GM10248 (cell line): ENCODE measurements at places on chromosomes 3 and 15.
A peak's percentile ranks its signal among the peaks of the same experiment; 100 is the strongest.

GRCh38 chr3:151362751-151363174 is 21.8 kb downstream of the P2RY12 start:
- DNase-seq, result no peak

DNA sequence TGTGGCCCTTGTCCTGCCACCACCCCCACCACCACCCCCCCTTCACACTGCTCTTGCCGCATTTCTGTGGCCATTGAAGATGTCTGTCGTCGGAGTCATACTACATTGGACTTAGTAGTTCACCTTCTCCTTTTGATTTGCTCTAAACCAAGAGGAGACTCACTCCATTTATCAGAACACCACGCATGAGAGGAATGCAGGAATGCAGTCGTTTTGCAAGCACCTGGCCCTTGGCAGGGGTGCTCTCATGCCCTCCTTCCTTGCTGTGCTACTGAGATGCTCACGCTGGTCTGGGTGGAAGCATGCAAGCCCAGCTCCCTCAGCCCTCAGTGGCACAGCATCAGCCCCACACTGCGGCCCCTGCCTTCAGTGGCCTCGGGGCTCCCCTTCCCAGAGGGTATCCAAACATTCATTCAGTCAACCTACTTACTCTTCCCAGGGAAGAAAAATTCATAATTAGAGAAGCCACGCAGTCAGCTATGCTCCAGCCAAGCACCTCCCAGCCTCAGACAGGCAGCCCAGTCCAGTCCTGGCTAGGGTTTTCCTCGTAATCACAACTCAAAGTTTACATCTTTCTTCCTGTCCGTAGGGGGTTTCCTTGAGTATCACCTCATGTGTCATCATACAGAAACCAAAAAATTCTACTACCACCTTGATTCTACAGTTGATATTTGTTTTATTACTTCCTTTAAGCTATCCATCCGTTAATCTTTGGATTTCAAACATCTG is 520.0 kb downstream of the GABRG3 start:
- no peak for DNase-seq

- DNase-seq, result no peak
Measured at GRCh38 chr15:88821993-88822392, 18.8 kb downstream of the ACAN start.

DNA sequence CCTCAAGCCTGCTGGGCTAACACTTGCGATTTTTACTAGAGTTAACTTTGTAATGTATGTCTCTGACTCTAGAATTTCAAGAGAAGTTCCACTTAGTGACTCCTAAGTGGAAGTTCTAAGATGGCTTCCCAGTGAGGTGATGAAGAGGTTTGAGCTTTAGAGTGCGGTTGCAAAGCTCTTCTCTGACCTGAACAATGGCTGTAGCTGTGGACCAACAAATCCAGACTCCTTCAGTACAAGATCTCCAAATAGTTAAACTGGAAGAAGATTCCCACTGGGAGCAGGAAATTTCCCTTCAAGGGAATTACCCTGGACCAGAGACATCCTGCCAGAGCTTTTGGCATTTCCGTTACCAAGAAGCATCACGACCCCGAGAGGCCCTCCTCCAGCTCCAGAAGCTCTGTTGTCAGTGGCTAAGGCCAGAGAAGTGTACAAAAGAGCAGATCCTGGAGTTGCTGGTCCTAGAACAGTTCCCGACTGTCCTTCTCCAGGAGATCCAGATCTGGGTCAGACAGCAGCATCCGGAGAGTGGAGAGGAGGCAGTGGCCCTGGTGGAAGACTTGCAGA is 22.3 kb downstream of the WDR73 start:
- no peak for DNase-seq

DNA sequence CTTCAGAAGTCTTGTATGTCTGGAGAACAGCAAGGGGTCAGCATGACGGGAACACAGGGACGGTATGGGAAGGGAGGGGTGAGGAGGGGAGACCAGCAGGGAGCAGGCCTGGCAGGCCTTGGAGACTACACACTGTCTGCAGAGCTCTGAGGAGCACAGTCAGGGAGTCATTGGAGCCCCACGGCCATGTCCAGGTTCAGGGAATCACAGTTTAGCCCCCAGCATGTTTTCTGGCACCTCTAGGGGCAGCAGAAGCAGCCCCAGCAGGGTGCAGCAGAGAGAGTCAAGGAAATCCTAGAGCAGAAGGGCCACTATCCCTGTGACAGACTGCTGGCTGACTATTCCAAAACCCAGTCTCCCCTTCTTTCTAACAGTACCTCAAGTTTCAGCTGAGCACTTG is 3.2 kb downstream of the LAMP3 start:
- no peak for DNase-seq

- no peak for DNase-seq
Measured at GRCh38 chr3:184384856-184385422, 5.1 kb downstream of the CHRD start.

DNA sequence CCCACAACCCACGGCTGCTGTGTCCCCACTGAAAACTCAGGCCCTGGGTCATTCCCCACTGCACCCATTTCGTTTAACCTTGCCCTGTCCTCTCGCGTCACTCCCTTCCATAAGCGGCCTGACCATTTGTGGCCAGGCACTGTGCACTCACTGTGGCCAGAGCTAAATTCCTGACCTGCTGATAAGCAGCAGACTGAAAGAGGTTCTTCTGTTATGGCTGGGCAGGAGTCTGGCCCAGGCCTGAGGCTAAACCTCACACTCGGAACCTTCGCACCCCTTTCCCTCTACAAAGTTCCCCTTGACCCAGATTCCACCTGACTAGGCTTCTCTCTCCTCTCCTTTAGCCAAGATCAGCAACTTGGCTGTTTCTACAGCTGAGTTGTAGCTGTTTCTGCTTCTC is 62.3 kb downstream of the ADAMTS17 start:
- no peak for DNase-seq

DNA sequence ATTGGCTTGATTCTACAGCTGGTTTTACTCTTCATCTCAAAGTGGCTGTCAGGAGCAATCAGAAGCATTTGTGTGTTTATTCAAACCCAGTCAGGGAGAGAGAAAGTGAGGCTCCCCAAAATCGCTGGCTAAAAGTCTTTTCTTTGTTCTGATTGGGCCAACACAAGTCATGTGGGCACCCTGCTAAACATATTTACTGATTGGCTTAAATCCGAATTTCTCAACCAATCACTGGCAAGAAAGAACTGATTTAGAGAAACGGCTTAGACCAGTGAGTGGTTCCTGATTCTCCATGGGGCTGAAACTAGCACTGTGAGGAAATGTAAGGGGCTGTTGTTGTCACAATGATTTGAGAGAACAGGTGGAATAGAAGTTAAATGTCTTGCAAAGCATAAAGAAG is 98.9 kb upstream of the PDZRN3 start:
- no peak for DNase-seq

- DNase-seq, result no peak
Measured at GRCh38 chr3:106813742-106814141, 563.5 kb upstream of the CCDC54 start.

DNA sequence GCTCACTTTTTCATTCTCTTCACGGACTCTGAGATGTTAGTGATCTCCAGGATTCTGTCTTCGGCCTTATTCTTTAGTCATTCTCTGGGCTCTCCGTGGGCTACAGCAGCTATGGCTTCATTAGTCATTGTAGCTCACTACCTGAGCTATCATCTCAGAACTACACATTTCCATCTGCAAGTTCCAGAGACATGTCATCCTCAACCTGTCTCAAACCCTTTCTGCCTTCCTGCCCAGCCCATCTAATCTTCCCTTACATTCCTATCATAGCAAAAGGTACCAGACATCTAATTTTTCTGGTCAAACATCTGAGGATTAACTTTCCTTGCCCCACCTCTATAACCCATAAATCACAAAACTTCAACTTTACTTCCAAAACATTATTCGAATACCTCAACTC is 13.2 kb downstream of the TSPAN3 start:
- no peak for DNase-seq

DNA sequence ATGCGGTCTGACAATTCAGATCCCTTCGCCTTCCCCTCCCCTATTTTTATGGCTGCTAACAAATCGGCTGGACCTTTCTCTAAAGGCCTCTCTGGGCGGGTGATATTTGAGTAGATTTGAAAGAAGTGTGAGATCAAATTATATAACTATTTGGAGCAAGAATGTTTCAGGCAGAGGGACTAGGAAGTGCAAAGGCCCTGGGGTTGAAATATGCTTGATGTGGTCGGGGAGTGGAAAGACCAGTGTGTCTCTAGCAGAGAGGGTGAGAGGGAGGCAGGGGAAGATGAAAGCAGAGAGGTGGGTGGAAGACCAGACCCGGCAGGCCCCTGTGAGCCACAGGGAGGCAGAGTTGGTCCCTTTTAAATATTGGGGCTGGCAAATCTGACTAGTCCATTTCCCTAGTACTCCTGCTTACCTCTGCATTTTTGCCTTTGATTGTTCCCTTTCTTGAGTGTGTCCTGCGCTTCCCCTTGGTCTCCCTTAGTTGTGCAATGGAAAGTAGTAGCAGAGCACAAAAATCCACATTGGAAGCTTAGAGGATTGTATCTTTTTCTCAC is 32.3 kb downstream of the SLCO3A1 start:
- DNase-seq, result no peak

- no peak for DNase-seq
Measured at GRCh38 chr3:182725372-182726251, 67.7 kb upstream of the ATP11B start.

- DNase-seq, result no peak
Measured at GRCh38 chr15:56812961-56813360, 79.7 kb upstream of the ZNF280D start.

GRCh38 chr3:170532573-170532972 is 53.3 kb downstream of the SLC7A14 start:
- DNase-seq, result no peak

DNA sequence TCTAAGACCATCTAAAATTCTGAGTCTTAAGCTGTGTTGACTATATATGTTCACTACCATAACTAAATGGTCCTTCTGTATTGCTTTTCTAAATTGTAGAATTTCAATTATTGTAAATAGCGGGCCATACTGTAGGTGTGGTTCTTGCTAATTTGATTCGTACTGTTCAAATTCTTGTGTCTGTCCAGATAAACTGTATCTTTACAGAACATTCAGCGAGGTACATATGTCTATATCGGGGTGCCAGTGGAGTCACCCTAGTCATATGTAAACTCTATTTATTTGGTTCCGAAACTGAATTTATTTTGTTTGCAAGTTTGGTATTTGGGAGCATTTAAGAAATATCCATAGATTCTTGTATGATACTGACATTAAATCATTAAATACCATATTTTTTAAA is 69.0 kb downstream of the IGF1R start:
- DNase-seq, result no peak

GRCh38 chr15:49673861-49674260 is 53.0 kb downstream of the DTWD1 start:
- no peak for DNase-seq

DNA sequence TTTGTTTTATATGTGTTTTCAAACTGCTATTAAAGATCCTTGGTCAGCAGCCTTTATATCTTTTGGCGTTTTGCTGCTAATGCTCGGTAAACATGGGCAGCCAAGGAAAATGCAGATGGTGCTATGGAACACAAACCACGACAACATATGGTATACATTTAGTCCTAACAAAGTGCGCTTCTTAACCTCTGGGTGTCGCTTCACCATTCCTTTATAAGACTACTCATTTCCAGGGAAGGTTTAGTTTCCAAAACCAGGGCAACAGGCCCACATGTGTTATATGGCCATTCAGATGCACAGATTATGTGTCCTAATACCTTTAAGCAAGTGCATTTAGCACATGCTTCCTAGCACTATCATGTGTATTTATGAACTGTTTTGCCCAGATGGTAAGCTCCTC is 14.7 kb downstream of the SHOX2 start:
- DNase-seq, result no peak

- DNase-seq, result peak; percentile 75
Measured at GRCh38 chr3:191235331-191236314, 36.6 kb downstream of the OSTN start.

GRCh38 chr15:82572311-82572710 is 32.1 kb upstream of the RPS17 start:
- no peak for DNase-seq

DNA sequence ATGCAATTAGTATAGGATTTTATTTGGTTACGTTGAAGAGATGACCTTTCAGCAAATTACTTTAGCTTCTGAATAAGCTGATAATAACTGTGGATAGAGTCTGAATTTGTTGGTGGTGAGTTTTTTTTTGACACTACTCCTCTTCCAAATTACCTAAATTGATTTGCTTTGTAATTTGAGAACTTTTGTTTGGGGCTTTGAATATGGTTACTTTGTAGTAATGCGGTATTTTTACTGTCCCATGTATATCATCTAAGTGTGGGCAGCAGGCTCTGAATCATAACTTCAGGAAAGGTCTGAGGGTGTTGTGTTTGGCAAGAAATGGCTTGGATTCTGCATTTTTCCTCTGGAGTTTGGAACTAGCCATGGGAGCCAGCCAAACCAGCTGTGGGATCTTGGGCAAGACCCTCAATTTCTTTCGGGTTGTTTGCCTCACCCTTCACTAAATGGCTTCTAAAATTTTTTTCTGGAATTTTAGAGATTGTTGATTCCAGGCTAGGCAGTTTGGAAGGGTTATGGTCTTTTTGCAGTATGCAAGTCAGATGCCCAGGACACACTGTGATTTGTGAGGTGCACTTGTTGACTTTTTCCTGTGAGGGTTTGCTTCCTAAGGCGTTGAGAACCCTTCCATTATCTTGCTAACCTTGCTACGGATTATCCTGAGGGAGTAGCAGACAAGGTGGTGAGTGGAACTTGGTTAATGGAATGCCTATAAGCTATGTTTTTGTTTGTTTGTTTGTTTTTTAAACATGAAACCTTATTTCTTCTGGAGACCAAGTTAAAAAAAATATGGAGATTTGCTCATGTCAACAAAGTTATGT is 10.4 kb downstream of the PTPRG start:
- DNase-seq, result no peak

DNA sequence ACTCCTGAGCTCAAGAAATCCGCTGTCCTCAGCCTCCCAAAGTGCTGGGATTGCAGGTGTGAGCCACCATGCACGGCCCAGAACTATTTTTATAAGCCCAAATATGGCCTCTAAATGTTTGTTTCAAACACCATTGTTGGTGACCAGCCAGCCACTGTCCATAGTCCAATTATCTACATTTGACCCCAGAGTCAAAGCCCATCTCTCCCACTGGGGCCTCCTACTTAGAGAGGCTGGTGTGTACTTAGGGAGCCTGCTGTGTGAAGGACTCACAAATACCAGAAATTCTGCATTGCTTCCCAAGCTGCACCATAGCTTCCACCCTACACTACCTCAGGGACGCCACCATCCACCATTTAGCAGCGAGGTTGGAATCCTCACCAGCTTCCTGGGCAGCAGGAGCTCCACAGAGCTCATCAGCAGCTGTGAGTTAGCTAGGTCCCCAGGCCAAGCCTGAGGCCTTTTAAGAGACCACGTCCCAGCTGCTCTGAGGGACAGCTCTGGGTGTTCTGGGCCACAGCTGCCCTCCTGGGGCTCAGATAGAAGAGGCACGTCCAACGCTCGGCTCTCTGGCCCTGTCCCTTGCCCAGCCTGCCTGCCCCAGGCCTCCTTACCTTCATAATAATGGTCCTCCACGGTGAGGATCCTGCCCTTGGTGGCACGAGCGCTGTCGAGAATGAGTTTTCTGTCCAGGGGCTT is 29.5 kb downstream of the TKT start:
- no peak for DNase-seq

GRCh38 chr3:123819949-123820348 is 64.2 kb downstream of the MYLK start:
- no peak for DNase-seq

- DNase-seq, result no peak
Measured at GRCh38 chr3:82132210-82133069, 371.0 kb upstream of the GBE1 start.

GRCh38 chr3:51605938-51606337 is 65.1 kb upstream of the TEX264 start:
- no peak for DNase-seq

GRCh38 chr3:169264711-169265110 is 398.8 kb downstream of the MECOM start:
- DNase-seq, result no peak

- DNase-seq, result no peak
Measured at GRCh38 chr15:38186507-38186906, 66.1 kb upstream of the SPRED1 start.
